BJ (cell line): ENCODE measurements at places on chromosomes 7 and 10. TPM values are rescaled to one million over a fixed set of nuclear protein-coding genes. Genes with fewer than 3 reads are reported as not detected.
A peak's percentile ranks its signal among the peaks of the same experiment; 100 is the strongest.

DNA sequence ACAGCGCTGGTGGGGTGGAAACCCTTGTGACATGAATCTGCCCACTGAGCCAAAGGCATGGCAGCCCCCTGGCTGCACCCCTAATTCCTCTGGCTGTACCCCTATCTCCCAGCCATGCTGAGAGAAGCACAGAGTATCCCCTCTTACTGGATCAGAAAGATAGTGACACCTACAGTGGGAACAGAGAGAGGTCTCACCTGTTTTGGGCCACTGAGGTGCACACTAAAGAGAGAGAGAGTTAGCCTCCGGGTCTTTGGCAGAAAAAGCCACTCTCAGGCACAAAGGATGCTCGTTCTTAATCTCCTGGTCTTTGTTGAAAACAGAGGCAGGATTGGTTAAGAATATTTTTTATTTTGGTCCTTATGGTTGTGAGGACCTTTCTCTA lies 11.3 kb downstream of the TSPAN14 start:
- DNase-seq, result no peak

DNA sequence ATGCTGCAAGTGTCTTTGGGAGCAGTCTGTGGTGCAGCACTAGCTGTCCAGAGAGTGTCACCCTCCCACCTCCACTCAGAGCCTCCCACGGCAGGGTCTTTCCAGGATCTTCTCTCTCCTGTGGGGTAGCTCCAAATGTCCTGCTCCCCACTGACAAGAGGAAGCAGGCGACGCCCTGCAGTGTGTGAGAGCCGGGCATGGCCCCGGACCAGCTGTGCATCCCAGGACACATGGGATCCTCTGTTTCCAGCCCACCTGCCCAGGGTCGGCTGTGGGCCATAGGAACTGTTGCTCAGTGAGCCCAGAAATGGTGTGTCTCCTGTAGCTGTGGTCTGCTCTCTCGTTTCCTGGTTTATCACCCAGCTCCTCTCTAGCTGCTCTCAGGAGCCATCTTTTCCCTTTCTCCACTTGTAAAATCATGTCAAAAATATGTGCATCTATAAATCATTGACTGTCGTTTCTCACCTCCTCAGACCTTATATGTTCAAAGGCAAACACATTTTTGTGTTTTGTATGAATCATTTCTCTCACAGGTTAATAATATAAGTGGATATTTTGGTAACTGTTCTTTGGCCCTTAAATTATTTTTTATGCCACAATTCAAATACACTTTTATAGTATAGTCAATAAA lies 74.9 kb downstream of the VWC2 start:
- no peak for DNase-seq

Gene SYT15
- polyA plus RNA-seq, result 0.92 and 2.3 TPM in 2 replicates

- DNase-seq, result no peak
Observed at GRCh38 chr10:60834401-60834800, 56.1 kb downstream of the CDK1 start.

DNA sequence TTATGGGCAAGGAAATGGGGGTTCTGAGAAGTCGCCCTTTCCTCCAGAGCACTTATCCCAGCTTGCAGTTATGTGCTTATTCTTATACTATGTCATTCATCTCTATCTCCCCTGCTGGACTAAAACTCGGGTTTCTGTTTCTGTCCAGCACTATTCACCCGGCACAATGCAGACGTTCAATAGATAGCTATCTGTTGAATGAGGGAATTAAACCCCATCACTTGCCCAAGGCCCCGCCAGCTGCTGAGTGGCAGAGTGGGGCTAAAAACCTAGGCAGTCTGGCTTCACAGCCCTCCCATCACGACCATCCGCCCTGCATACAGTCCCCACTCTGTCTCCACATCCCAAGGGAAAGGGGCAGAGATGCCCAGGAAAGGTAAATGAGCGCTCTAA lies 5.4 kb downstream of the SLIT1 start:
- no peak for DNase-seq

Gene PLXNA4
- polyA plus RNA-seq, result 0.22 and 0.28 TPM in 2 replicates

DNA sequence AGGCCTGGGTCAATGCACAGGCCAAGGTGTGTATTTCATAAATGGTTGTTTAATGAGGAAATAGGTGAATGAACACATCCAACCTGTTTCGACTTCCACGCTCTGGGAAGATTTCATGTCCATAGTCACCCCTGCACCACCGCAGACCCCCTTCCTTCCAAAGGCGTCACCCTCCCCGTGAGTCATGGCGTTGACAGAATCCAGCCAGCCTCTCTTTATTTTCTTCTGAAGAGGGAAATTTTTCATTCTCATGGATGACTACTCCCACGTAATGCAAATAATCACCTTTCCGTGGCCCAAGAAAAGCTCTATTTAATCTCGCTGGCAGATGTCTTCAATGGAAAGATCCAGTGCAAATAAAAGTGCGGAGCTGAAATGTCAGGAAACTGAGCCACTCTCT lies 75.3 kb upstream of the FOXK1 start:
- no peak for DNase-seq

Gene CNTNAP2
- polyA plus RNA-seq, result not detected in 2 replicates

DNA sequence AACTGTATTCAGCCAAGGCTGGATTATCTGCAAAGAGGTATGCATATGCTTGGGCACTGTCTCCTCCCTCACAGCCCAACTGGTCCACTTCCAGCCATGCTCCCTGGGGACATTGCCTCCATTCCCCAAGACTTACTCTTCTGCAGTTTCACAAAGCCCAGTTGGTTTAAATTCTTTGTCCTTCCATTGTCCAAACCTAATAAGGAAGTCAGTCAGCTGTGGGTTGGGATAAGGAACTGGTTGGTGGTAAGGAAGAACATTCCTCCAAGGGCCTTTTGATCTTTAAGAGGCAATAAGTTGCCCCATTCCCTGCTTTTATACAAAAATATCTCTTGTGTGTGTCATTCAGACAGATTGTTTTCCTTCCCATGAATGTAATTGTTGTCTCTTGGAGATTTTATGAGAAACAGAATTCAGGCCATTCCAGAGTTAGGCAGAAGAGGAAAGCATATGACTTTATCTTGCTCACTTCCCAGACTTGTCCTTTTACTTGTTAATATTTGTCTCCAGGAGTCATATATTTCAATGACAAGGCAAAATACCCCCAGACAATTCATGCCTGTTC lies 673.7 kb downstream of the SUGCT start:
- DNase-seq, result peak; percentile 98

Gene GRM3
- not detected in 2 replicates for polyA plus RNA-seq

Gene AEBP1
- polyA plus RNA-seq, result 45.7 and 117 TPM in 2 replicates

DNA sequence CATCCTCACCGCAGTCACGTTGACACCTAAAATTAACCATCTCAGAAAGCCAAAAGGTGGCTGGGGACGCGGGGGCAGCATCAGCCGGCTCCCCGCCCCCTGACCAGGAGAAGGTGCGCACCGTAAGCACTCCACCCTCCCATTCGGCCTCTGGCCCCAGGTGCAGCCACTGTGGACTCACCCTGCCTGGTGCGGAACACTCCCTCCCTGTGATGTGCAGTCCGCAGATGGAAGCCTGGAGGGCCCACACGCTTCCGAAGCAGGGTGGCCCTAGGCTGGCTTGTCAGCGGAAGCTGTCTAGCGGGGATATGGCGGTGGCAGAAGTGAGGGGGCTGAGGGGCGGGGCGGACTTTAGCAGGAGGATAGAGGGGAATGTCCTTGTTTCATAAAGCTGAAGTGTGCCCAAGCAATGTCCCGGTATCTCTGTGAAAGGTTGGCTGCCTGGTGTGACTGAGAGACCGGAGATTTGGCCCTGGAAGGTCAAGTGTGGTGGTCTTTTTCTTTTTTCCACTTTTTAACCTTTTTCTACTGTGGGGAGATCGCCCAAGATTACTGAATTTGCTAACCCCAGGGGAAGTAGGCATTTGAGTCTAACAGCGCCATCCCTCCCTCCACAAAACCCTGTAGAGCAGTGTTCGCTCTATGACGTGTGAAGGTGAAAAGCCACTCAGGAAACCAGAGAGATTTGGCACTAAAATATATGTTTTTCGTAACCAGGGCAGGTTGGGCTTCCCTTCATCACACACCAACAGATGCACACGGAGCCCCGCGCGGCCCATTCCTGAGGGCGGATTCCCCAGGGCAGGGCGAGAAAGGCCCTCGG lies 74.7 kb downstream of the CXCL12 start:
- DNase-seq, result no peak

Gene PIK3AP1
- 0.04 and 0.06 TPM in 2 replicates for polyA plus RNA-seq

DNA sequence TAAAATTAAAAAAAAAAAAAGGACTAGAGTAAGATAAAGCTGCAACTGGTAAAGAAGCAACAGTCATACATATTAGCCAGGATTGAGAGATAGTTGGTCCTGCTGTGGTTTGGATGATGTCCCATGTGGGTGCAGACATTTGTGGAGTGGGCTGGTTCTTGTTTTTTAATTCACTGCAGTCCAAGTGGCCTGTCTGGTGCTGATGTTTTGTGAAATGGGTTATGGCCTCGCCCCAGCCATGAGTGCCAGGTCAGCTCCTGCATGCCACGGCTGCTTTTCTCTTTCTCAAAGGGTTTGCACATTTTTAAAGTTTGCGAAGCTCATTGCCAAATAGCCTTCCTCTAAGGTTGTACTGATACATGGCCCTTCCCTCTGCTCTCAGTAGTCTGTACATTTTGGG lies 14.1 kb upstream of the BTBD16 start:
- no peak for DNase-seq
